Gastrocnemius medialis (tissue), 4 donors: ENCODE measurements at places on chromosomes 5 and 9. TPM values are rescaled to one million over a fixed set of nuclear protein-coding genes. Genes with fewer than 3 reads are reported as not detected.

DNA sequence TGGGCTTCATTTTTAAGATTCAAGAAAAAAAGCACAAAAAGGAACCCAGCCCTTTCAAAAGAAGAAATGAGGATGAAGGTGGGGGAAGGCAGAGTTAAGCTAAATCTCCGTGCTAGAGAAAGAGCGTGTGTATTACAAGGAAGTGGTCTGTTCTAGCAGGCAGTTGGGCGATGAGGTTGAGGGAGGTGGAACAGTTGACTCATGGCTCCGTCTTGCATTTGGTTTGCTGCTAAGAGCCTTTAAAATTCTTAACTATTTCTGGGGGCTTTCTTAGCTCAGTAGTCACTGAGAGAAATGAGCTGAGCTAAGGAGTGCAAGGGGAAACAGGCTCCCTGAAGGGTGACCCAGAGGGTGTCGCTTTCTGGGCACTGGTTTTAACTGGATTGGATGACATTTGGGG, 117.4 kb downstream of the GCNT1 start:
- no peak for DNase-seq

Gene JMY
- total RNA-seq, result 14.2 TPM

Gene HSPB3
- 68.1 TPM for total RNA-seq

Gene RLN2
- not detected for total RNA-seq

- DNase-seq, result no peak
These were observed 77.6 kb upstream of the ANKRD55 start for GRCh38 chr5:56310711-56311204.

Gene PRR7
- total RNA-seq, result 1.4 TPM

Gene DMRT1
- total RNA-seq, result not detected

DNA sequence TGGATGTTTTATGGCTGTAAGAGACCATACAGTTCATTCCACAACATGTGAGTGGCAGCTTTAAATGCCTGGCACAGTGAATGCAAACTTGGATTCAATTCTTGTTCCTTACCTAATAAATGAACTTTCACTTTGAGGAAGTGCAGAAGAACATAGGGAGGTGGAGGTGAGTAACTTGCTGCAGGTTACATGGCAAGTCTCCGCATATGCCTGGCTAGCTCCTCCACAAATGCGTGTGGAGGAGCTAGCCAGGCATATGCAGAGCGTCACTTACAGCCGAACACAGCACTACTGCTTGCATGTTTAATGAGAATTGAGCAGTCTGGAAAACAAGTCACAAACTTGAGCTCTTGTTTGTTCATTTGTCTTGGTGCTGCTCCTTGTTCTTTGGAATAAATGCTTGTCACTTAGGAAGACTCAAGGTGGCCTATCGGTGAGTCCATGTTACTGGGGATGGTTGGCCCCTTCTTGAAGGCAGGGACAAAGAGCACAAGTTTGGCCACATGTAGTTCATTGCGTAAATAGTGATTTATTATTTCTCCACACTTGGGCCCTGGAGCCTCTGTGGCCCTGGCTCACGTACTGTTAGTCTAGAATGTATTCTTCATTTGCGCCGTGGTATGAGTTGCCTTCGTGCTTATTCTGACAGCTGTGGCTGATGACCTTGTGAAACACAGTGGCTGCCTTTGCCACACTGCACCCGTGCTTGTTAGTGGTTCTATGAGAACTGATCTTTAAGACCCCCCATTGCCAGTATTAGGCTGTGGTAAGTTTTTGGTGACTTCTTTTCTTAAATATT, 3.1 kb downstream of the ISOC1 start:
- no peak for DNase-seq

DNA sequence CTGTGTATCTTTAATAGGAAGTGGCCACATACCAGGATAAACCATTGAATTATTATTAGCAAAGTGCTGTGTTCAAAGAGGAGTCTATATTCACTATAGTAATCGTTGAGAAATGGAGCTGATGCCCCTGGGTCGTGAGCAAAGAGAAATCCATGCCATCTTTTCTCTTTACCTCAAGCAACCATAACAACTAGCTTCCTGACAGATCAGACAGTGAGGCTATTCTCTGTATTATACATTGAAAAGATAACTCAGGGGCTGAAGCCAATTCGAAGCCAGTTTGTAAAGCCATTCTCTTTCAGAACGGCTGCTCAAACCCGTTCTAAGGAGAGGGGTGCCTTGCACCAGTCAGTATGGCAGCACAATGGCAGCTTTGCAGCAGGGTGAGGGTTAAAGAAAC, 680.6 kb downstream of the SEMA5A start:
- no peak for DNase-seq

Gene PCA3
- not detected for total RNA-seq

- DNase-seq, result no peak
These were observed 99.4 kb downstream of the VCAN start for GRCh38 chr5:83570916-83571315.

Gene IL5
- not detected for total RNA-seq

GRCh38 chr5:154508114-154508513, 30.1 kb upstream of the HAND1 start:
- no peak for DNase-seq

GRCh38 chr5:135537271-135537670, 1.5 kb upstream of the NEUROG1 start:
- DNase-seq, result no peak

Gene PTGES
- 0.23 TPM for total RNA-seq

GRCh38 chr9:134399435-134400056, 73.3 kb downstream of the RXRA start:
- DNase-seq, result no peak

GRCh38 chr9:117957267-117957666, 253.1 kb downstream of the TLR4 start:
- DNase-seq, result no peak

- DNase-seq, result peak; percentile 29
These were observed 47.1 kb downstream of the SLC38A9 start for GRCh38 chr5:55665065-55665464.

- DNase-seq, result no peak
These were observed 64.0 kb downstream of the LNPEP start for GRCh38 chr5:96999856-97000255.

Gene SPATA31A3
- total RNA-seq, result not detected

DNA sequence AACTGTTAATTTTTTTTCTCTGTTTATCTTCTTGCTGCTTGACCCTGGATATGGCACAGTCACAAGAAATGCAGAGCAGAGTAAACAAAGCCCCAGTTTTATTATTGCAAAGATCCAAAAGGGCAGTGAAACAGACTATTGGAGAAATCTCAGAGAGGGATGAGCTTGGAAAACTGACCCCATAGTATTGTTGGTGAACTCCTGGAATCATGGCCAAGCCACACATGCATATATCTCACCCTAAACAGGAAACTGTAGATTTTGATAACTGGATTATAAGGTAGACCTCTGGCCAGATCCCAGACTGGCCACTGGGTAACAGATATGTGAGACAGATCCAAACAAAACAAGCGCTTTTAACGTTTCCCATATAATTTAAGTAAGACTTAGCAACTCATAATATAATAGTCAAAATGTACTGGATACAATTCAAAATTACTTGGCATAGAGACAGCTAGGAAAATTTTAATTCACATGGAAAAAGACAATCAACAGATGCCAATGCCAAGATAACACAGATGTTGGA, 263.5 kb upstream of the SEMA6A start:
- no peak for DNase-seq

GRCh38 chr5:10102706-10103497, 146.8 kb downstream of the ATPSCKMT start:
- no peak for DNase-seq

Gene SYK
- total RNA-seq, result 0.53 TPM

Gene OTP
- total RNA-seq, result not detected

Gene PCDHB4
- 2.0 TPM for total RNA-seq

Gene VLDLR
- 18.0 TPM for total RNA-seq

GRCh38 chr5:134184155-134185135, 7.7 kb upstream of the SKP1 start:
- DNase-seq, result peak; percentile 47

DNA sequence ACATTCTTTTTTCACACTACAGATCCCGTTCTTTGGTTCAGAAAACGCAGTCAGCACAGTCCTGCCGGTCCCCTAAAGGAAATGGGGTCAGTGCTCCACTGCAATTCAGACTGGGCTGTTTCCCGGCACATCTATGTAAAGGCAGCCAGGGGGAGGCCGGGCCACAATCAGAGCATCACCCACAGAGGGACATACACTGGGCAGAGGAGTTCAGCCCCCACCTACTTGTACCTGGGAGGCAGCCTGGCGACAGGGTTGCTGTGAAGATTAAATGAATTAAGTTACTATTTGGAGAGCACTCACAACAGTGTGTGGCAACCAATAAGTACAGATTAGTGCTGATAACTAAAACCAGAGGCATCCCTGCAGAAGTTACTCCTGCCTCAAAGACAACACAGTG, 4.5 kb downstream of the PTPN3 start:
- DNase-seq, result no peak

DNA sequence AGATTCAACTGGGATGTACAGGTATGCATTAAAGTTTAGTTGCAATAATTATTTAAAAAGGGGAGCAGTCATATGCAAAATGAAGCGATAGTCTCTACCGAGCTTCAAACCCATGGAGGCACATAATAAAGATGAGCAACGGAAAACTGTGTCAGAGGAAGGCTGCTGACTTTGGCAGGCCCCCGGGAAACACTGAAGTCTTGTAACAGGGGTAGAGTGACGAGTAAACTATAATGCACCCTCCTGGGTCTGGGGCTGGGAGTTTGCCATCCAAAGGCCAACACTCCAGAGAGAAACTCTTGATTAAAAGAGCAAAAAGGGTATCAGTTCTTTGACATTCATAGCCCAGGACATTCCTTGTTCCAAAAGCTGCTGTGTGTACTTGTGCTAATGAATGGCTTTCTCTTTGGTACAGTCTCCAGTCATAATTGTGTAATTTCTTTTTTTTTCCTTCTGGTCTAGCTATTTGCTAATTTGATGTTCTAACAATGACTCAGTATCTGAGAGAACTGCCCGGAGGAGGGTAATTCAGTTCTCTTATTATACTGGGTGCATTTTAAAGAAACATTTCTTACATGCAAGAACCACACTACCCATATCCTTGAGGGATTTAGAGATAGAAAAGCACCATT, 59.2 kb downstream of the TNC start:
- DNase-seq, result no peak

GRCh38 chr5:87432460-87432859, 19.7 kb upstream of the CCNH start:
- no peak for DNase-seq

Gene OR1Q1
- not detected for total RNA-seq

Gene SV2C
- not detected for total RNA-seq
